ENCODE measurements at places on chromosomes 6 and 20. TPM values are rescaled to one million over a fixed set of nuclear protein-coding genes. Genes with fewer than 3 reads are reported as not detected.

Gene BNIP5
- total RNA-seq, result not detected

Gene FERMT1
- total RNA-seq, result 2.1 TPM

Gene CST2
- not detected for total RNA-seq

DNA sequence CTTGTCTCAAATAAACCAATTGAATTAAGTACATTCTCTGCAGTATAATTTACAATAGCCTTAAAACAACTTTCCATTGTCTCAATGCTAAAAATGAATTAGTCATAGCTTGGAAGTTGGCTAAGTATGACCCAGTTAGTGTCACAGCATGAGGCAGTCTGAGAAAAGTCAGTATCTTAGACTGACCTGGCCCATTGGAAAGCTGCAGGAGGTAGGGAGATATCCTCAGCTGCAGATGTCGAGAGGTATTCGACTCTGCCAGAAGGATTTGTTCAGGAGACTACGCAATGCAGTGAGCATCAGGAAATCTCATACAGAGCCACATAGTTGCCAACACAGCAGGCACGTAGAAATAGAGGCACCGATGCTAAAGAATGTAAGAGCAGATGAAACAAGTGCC, 350.9 kb upstream of the NRSN1 start:
- no peak for DNase-seq
- H3K27ac ChIP-seq, result no peak overlapping the region
- no peaks in the 10 kb centered on the region for H3K27me3 ChIP-seq
- no peaks in the 10 kb centered on the region for H3K36me3 ChIP-seq
- H3K4me3 ChIP-seq, result no peak overlapping the region

DNA sequence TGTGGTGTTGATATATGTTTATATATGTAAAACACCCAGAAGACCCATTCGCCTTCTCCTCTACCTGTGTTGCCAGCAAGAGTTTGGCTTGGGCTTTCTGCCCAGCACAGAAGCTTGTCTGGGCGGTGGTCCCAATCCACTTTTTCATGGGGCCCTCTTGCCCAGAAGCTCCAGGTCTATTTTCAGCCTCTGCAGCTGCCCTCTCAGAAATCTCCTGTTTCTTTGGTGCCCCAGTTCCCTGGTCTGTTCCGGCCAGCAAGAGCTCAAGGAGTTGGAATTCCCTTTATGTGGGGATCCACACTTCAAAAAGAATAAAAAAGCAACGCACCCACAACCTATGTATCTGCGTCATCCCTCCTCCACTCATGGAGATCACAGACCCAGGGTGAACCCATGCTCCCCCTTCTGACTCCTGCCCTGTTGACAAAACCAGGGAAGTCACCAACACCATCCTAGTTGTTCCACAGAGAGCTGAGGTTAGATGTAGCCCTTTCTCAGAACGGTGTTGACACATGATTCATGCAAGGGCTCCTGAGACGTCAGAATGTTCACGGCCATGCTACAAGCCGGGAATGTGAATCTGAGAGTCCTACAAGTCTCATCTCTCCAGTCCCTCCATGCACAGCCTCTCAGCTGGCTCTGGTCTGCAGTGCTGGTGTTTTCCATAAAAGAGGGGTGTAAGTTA, 156.8 kb upstream of the RIN2 start:
- H3K36me3 ChIP-seq, result no peaks in the 10 kb centered on the region
- no peaks in the 10 kb centered on the region for H3K4me1 ChIP-seq
- no peak for DNase-seq
- no peaks in the 10 kb centered on the region for H3K27me3 ChIP-seq
- H3K4me3 ChIP-seq, result no peak overlapping the region
- no peak overlapping the region for H3K27ac ChIP-seq

- no peak for DNase-seq
- H3K27ac ChIP-seq, result no peak overlapping the region
- no peaks in the 10 kb centered on the region for H3K4me1 ChIP-seq
- no peaks in the 10 kb centered on the region for H3K27me3 ChIP-seq
- no peaks in the 10 kb centered on the region for H3K36me3 ChIP-seq
These were observed 1019.5 kb upstream of the CITED2 start for GRCh38 chr6:140393665-140394540.

DNA sequence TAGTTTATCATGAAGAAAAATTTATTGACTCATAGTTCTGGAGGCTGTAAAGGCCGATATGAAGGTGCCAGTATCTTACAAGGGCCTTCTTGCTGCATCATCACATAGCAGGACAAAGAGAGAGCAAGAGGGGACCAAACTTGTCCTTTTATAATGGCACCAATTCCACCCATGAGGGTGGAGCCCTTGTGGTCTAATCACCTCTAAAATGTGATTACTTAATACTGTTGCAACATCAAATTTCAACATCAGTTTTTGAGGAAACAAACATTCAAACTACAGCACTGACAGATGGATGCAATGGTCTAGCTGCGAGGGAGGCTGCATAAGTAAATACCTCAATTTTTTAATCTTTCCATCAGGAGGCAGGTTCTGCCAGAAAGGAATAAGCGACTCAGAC, 76.7 kb upstream of the LAMA2 start:
- H3K36me3 ChIP-seq, result no peaks in the 10 kb centered on the region
- H3K4me3 ChIP-seq, result no peak overlapping the region
- H3K27me3 ChIP-seq, result no peaks in the 10 kb centered on the region
- no peak overlapping the region for H3K27ac ChIP-seq
- H3K4me1 ChIP-seq, result no peaks in the 10 kb centered on the region
- DNase-seq, result no peak

- H3K4me3 ChIP-seq, result no peak overlapping the region
- H3K27ac ChIP-seq, result no peak overlapping the region
- no peak for DNase-seq
These were observed 51.1 kb downstream of the MYO6 start for GRCh38 chr6:75800133-75800532.

GRCh38 chr6:69974193-69974592, 107.8 kb downstream of the COL19A1 start:
- DNase-seq, result no peak
- H3K4me3 ChIP-seq, result no peak overlapping the region
- H3K27me3 ChIP-seq, result no peaks in the 10 kb centered on the region

DNA sequence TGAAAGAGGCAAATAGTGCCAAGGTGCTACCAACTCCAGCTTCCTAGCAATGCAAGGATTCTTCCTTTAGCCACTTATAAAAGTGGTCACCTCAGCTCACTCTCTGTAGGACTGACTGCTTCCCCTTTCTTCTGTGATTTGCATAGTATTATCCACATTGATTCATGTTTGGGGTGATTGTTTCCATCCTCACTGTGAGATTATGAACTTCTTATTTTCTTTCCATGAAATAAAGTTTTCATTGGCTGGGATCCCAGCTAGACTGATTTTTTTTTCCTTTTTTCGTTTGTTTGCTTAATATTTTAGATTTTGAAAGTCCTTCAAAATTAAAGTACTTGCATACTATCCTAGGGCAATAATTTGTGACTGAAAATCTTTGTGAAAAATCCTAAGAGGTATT, 50.5 kb downstream of the EYA4 start:
- H3K4me1 ChIP-seq, result peaks cover 4% of the 10 kb centered on the region
- peak; percentile 81 for DNase-seq
- no peaks in the 10 kb centered on the region for H3K27me3 ChIP-seq
- H3K27ac ChIP-seq, result no peak overlapping the region
- no peaks in the 10 kb centered on the region for H3K36me3 ChIP-seq

- no peak for DNase-seq
- no peaks in the 10 kb centered on the region for H3K27me3 ChIP-seq
- no peaks in the 10 kb centered on the region for H3K36me3 ChIP-seq
- H3K4me1 ChIP-seq, result peaks cover 34% of the 10 kb centered on the region
These were observed 23.1 kb downstream of the SPATA2 start for GRCh38 chr20:49892260-49892659.

GRCh38 chr6:6579281-6579680, 9.2 kb upstream of the LY86 start:
- no peak overlapping the region for H3K4me3 ChIP-seq
- H3K27me3 ChIP-seq, result no peaks in the 10 kb centered on the region

- H3K4me3 ChIP-seq, result no peak overlapping the region
- DNase-seq, result peak; percentile 35
- no peaks in the 10 kb centered on the region for H3K27me3 ChIP-seq
- H3K27ac ChIP-seq, result no peak overlapping the region
- H3K4me1 ChIP-seq, result no peaks in the 10 kb centered on the region
These were observed 124.9 kb upstream of the CST7 start for GRCh38 chr20:24823989-24824693.

DNA sequence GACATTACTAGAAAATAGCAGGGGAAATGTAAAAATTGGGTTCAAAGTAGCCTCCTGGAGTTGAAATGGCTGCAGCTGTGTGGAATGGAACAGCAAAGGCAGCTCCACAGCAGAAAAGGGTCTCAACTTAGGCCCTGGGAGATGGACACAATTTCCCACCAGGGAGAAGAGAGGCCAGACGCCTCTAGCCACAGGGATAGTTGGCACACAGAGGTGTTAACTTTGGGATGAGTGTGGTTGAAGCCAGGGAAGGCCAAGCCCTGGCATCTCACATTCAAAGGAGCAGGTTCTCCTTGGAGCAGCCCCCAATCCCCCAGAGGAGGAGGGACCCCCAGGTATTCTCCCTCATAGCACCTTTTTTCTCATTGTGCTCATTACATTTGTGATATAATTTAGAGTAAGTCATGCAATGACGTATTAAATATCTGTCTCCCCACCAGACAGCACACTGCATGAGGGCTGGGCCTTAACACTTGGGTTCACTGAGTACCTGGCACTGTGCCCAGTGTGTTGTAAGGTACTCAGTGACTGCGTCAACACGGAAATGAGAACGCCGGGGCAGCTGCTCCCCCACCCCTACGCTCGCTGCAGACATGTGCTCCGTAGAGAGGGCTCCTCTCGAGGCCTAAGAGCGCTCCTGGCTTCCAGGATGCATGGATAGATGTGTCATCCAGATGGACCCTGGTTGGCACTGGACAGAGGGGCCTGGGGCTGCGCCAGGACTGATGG, 76.0 kb upstream of the CD93 start:
- no peak for DNase-seq
- H3K4me1 ChIP-seq, result peaks cover 28% of the 10 kb centered on the region
- H3K4me3 ChIP-seq, result no peak overlapping the region
- peak overlapping the region; percentile 52 for H3K27ac ChIP-seq

DNA sequence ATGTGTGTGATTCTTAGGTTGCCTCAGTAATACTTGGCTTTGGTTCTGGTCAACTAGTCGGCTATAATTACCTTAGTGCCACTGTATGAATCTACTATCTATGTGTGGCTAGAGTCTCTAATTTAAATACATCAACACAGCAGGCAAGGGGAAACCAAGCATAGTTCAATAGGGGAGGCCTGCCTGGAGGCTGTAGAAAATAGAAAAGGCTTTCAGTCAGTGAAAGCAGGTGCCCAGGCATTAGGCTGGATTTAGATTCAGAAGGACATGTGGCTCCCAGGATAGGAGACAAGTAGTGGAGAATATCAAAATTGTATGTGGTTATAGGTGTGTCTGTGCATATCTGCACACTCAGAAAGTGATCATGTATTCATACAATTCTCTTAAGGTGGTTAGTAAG, 115.1 kb upstream of the LAMP5 start:
- no peak overlapping the region for H3K27ac ChIP-seq
- H3K4me1 ChIP-seq, result peaks cover 32% of the 10 kb centered on the region
- H3K4me3 ChIP-seq, result no peak overlapping the region
- DNase-seq, result no peak
- H3K27me3 ChIP-seq, result no peaks in the 10 kb centered on the region
- H3K36me3 ChIP-seq, result peaks cover 32% of the 10 kb centered on the region

DNA sequence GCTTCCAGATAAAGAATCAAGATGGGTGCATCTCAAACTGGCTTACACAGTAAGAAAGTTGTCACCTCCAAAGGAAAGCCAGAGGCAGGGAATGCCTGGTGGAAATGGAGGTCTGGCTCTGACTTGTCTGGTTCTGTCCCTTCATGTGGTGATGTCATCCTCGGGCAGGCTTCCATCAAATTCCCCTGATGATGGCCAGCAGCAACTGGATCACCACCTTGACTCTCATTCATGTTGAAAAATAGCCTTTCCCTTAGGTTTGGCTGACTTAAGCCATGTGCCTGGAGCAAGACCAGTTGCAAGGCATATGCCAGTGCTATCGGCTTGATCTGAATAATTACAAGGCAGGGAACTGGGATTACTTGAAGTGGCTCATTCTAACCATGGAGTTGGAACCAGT, 28.8 kb downstream of the IMPG1 start:
- no peaks in the 10 kb centered on the region for H3K27me3 ChIP-seq
- no peak overlapping the region for H3K4me3 ChIP-seq
- no peak overlapping the region for H3K27ac ChIP-seq
- no peaks in the 10 kb centered on the region for H3K4me1 ChIP-seq

GRCh38 chr6:20744911-20745557, 210.8 kb downstream of the CDKAL1 start:
- H3K4me1 ChIP-seq, result peaks cover 6% of the 10 kb centered on the region
- no peak overlapping the region for H3K27ac ChIP-seq
- no peak for DNase-seq
- no peaks in the 10 kb centered on the region for H3K27me3 ChIP-seq
- H3K36me3 ChIP-seq, result no peaks in the 10 kb centered on the region

GRCh38 chr6:26273673-26274588, 91.1 kb upstream of the BTN3A2 start:
- peak overlapping the region; percentile 92 for H3K27ac ChIP-seq
- peak overlapping the region; percentile 85 for H3K4me3 ChIP-seq
- H3K27me3 ChIP-seq, result no peaks in the 10 kb centered on the region
- no peaks in the 10 kb centered on the region for H3K36me3 ChIP-seq

GRCh38 chr6:46036911-46037310, 21.3 kb upstream of the CLIC5 start:
- no peaks in the 10 kb centered on the region for H3K4me1 ChIP-seq
- H3K4me3 ChIP-seq, result no peak overlapping the region
- H3K27ac ChIP-seq, result no peak overlapping the region
- H3K27me3 ChIP-seq, result no peaks in the 10 kb centered on the region
- DNase-seq, result no peak
- H3K36me3 ChIP-seq, result no peaks in the 10 kb centered on the region

GRCh38 chr20:14114065-14114704, 118.9 kb downstream of the MACROD2 start:
- no peaks in the 10 kb centered on the region for H3K36me3 ChIP-seq
- DNase-seq, result no peak
- H3K4me3 ChIP-seq, result no peak overlapping the region

Measured in osteoblast (primary cell).